Tibial nerve (tissue), 4 donors: ENCODE measurements at places on chromosomes 16 and 17. TPM values are rescaled to one million over a fixed set of nuclear protein-coding genes. Genes with fewer than 3 reads are reported as not detected.

GRCh38 chr17:66464921-66465320, 162.5 kb downstream of the PRKCA start:
- no peak for DNase-seq

Gene TBC1D24
- total RNA-seq: 12.0 TPM

DNA sequence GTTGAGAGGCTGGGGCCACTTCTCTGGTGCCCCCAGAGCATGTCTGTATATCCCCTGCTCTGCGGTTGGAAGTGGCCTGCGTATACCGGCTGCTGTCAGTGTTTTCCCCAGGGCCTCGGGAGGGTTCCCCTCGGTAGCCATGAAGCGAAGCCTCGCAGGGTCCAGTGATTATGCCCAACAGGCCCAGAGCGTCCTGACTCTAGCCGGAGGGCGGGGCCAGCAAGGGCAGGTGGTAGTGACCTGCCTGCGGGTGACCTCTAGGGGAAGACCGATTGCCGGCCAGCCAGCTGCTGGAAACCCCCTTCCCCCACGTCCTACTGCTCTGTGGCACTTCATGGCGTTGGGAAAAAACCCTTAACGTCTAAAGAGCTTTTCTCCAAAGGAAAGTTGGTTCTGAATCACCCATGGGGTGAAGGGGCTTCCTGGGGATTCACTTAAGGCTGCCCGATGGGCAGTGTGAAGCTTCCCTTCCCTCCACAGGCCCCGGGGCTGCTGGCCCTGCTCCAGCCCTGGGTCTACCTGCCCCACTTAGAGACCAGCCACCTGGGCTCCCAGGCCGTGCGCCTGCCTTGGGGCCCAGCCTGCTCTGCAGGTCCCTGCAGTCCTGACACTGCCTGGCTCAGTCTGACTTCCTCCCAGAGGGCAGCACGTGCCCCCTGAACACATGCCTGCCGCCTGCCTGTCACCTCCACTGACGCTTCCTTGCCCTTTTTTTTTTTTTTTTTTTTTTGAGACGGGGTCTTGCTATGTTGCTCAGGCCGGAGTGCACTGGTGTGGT, 72.8 kb downstream of the SOCS1 start:
- DNase-seq: no peak

Gene C17orf78
- total RNA-seq: not detected

Gene TEX14
- 0.21 TPM for total RNA-seq

GRCh38 chr17:79269620-79270019, 195.0 kb downstream of the ENGASE start:
- DNase-seq: no peak

DNA sequence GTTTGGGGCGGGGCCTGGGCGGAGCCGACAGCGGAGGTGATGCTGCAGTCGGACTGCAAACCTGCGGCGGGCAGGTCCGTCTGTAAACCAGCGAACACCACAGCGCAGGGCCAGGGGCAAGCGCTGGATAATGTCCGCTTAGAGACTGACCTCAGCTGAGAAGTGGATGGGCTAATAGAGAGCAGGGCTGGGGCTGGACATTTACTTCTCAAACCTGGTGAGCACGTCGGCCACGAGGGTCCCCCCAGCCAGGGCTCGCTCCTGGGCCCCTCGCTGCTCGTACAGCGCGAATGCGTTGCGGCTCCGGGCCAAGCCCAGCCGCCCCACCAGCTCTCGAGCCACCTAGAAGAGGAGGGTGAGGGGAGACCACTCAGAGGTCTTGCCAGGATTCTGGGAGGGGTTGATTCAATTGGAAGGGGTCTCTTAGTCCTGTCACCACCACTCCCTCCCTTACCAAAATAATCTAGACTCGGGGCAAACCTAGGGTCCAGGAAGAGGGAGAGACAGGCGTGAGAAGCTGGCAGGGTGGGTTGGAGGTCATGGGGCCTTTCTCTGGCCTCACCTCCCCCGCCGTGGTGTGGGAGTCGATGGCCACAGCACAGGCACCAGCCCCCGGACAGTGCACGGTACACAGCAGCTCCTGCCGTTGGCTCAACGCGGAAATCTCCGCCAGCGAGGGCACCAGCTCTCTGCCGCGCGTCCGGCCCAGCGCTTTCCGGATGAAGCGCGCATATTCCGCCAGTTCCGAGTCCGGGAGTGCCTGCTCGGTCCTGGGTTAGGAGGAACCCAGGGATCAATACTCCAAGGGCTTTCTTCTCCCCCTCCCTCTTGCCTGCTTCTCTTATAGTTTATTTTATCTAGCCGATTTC, 5.8 kb downstream of the PLEKHH3 start:
- DNase-seq: no peak

DNA sequence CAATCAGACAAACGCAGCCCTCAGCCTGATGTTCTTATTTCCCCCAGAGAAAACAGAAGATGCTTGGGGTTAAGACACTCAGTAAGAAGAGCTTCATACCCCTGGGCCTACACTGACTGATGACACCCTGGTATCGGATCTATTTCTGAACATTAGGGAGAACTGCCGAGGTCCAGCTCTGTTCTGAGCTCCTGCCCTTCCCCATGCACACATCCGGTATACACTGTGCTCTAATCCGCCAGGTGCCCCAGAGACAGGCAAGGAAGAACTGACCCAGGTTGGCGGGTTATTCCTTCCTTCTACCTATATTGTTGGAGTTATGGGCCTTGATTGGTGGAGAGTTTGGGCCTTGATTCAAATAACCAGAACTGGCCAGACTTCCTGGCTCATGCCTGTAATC, 58.0 kb upstream of the TEKT3 start:
- no peak for DNase-seq

Gene EME1
- 1.7 TPM for total RNA-seq

- no peak for DNase-seq
These were observed 60.0 kb upstream of the CDC42EP4 start for GRCh38 chr17:73371836-73372235.

Gene AGRP
- total RNA-seq: not detected

- DNase-seq: no peak
These were observed 12.5 kb downstream of the ZNF652 start for GRCh38 chr17:49349541-49349940.

DNA sequence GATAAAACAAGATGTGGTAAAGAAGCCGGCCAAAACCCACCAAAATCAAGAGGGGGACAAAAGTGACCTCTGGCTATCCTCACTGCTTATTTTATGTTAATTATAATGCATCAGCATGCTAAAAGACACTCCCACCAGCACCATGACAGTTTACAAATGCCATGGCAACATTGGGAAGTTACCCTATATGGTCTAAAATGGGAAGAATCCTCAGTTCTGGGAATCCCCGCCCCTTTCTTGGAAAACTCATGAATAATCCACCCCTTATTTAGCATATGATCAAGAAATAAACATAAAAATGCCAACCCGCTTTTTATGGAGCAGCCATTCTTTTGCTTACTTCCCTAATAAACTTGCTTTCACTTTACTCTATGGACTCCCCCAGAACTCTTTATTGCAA, 25.6 kb downstream of the CMTR2 start:
- DNase-seq: no peak

Gene HS3ST4
- total RNA-seq: not detected
